Epithelial cell of prostate (primary cell): ENCODE measurements at places on chromosomes 2 and 18.

- no peak for DNase-seq
These were observed 230.0 kb upstream of the KLHL29 start for GRCh38 chr2:23155022-23155421.

DNA sequence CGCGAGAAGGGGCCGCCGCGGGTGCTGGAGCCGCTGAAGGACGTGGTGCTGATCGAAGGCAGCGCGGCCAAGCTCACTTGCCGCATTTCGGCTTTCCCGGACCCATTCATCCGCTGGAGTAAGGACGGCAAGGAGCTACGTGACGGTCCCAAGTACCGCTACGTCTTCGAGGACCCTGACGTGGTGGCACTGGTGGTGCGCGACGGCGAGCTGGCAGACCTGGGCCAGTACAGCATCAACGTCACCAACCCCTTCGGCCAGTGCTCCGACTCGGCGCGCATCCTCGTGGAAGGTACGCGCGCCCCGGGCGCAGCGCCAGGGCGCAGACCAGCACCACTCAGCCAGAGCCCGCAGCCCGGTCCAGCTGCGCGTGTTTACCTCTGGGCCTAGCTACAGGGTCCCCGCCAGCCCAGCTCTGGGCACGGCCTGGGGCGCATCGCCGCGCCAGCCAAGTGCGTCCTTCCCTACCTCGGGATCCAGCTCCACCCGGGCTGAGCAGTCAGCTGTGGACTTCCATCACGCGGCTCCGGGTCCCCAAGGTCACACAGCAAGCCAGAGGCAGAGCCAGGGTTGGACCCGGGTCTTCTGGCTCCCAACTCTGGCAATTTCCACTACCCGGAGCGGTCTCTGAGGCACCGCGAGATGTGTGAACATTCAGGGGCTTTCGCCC, 1.7 kb upstream of the GMPPA start:
- DNase-seq: no peak

GRCh38 chr2:212392544-212392943, 146.1 kb downstream of the ERBB4 start:
- no peak for DNase-seq

GRCh38 chr18:7896161-7896560, 329.0 kb downstream of the PTPRM start:
- DNase-seq: no peak

- DNase-seq: no peak
These were observed 467 bp downstream of the PUM2 start for GRCh38 chr2:20350041-20350712.

DNA sequence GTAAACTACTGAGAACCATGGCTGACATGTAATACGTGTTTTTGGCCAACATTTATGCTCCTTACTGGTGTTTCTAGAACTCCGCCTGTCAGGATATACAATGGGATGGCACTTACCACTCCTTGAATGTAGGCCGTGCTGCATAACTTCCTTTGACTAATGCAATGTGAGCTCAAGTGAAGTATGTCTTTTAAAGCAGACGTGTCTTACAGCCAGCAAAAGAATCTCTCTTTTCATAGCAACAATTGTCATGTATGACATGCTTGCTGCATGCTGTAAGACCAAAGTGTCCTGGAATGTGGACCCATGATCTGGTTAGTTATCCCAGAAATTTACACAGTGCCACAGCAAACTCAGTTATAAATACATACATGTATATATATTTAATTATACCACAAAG, 1202.7 kb upstream of the PIK3C3 start:
- no peak for DNase-seq
